ENCODE measurements at places on chromosomes 11 and 22.

DNA sequence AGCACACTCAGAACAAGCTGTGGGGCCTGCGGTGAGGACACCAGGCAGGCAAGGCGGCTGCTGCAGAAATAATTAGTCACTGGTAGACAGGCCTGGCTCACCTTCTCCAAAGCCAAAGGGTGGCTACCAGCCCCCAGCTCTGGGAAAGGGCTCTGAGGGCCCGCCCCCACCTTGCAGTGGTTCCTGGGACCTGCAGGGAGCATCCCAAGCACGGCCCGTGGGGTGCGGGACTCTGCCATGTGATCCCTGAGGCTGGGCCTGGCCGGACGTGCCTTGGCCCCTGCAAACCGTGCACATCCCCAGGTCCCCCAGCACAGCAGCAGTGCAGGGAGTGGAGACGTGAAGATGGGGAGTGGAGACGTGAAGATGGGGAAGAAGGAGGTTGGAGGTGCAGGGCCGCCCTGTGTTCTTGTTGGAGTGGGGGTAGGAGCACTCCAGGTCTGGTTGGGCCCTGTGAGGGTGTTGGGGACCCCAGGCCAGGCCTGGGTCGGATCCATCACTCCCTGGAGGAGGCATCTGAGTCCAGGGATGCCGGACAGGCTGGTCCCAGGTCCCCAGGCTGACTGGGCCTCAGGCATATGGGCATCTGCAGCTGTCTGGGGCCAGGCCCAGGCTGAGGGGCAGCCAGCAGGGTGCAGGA lies 41.9 kb downstream of the RTN4R start:
- no peak for DNase-seq

DNA sequence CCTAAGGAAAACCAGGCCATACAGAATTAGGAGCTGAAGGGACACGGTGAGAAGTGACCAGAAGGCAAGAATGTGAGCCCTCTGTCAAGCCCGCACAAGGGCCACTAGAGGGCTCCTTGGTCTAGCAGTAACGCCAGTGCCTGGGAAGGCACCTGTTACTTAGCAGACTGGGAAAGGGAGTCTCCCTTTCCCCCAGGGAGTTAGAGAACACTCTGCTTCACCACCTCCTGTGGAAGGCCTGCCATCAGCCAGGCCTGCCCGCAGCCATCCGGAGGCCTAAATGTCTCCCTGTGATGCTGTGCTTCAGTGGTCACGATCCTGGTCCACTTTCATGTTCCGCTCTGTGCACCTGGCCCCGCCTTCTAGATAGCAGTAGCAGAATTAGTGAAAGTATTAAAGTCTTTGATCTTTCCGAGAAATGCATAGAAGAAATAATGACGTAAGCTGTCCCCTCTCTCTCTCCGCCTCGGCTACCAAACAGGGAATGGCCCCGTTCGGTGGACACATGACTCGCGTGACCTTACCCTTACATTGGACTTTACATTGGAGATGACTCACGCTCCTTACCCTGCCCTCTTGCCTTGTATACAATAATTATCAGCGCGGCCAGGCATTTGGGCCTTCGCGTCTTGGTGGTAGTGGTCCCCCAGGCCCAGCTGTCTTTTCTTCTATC lies 10.7 kb upstream of the GSTP1 start:
- DNase-seq = no peak

GRCh38 chr22:44229331-44229730 lies 48.6 kb downstream of the PARVG start:
- DNase-seq = no peak

DNA sequence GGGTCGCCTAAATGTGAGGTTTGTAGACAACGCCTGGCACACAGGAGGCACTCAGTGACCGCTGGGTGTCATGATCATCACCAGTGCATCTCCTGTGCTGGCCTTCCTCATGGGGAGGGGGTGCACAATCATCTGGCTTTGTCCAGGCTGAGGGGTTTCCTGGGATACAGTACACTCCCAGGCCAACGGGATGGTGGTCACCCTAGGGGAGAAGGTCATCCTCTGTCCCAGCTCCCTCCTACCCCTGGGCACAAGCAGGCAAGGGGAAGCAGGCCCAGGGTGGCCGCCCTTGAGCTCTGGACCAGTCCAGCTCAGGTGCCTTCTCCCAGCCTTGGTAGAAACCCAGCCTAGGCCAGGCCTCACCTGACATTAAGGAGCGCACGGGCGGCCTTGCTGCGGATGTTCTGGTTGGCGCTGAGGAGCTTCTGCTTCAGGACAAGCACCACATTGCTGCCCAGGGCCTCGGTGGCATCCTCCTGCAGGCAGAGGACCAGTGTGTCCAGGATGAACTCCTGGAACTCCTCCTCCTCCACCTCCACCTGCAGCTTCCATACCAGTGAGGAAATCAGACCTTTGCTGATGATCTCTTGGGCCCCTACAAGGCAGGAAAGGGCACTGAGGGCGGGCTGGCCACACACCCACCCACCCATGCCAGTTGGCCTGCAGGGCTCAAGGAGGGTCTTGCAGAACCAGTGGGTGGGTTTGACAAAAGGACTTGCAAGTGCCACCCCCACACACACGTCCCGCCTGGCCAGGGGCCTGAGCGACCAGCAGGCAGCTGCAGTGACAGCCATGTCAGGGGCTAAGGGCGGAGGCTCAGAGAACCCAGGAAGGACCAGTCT lies 6.6 kb upstream of the GNAZ start:
- no peak for DNase-seq

DNA sequence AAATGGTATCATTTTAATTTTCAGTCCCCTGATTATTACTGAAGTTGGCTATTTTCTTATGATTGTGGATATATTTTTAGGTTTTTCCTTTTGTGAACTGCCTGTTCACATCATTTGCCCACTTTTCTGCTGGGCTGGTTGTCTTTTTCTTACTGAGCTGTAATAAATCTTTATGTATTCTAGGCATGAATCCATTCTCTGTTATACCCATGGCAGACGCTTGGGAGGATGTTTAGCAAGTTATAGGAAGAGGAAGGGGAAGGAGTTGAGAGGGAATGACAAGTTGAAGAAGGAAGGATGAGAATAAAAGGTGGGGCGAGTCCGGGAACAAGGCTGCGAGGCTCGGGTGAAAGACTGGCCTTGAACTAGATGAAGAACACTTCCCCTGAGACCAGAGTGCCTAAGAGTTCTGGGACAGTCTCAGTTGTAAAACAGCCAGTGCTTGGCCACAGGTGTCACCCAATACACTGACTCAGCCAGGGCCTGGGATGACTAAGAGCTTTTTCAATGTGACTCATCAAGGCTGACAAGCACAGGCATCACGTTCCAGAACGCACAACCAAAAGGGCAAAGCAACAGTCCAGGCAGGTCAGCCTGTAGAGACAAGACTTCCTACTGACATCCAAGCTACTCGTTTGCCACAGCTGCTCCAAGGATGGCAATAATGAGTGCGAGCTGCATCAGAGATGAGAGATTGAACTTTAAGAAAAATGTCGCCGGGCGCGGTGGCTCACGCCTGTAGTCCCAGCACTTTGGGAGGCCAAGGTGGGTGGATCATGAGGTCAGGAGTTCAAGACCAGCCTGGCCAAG lies 35.2 kb downstream of the LRFN4 start:
- DNase-seq = peak; percentile 35

All from stimulated activated CD4-positive, alpha-beta T cell treated with anti-CD3 and anti-CD28 coated beads, Interleukin-2, amount 100 ng/mL, for 4 hours (primary cell).